ENCODE measurements at places on chromosomes 12 and 14.

GRCh38 chr14:100015251-100015655 lies 50.0 kb upstream of the EVL start:
- DNase-seq: no peak

GRCh38 chr12:30268041-30268440 lies 427.6 kb downstream of the IPO8 start:
- DNase-seq: no peak

- no peak for DNase-seq
These were observed 62.1 kb downstream of the WDR20 start for GRCh38 chr14:102201776-102202175.

DNA sequence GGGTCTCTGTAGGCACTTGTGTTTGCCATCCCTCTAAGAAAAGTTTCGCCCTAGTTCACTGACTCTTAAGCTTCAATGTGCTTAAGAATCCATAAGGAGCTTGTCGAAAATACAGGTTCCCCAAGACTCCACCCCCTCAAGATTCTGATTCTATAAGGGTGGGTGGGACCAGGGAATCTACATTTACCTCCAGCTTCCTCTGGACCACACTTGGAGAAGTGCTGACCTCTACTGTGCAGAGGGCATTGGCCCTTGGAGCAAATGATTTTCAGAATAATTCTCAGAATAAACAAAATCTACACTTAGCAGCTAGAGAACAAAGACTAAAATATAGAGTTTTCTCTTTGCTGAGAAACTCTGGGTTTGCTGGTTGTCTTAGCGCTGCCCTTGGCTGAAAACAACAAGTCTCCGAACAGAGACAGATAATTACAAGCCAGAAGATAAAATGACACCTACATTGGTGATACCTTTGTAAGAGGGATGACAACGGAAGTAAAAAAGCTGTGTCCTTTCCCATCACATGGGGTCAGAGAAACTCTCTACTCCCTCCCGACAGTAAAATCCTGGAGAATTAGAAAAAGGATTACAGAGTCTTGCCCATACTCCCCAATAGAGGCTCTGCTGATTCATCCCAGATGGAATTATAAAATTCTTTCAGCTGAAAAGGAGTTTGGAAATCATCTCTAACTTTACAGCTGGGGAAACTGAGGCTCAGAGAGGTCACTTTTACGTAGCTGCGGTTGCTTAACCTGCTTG lies 4.8 kb downstream of the TGFB3 start:
- no peak for DNase-seq

DNA sequence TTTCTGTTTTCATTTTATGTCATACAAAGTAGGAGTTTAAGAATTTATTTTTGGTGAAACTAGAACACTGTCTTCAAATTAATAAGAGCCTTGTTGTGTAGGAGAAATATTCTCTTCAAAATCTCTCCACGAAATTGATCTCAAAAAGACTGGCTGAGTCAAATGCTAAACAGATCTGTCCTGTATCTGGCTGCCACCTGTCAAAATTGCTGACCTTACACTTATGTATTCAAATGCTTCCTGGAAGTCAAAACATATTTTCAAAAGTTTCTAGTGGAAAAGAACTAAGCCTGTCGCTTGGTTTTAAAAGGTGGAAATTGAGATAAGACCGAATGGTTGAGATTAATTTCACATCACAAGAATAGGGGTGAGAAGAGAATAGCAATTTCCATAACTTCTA lies 121.4 kb downstream of the RGS6 start:
- no peak for DNase-seq

- no peak for DNase-seq
These were observed 34.8 kb upstream of the CLEC14A start for GRCh38 chr14:38290601-38291188.

GRCh38 chr12:18966954-18967353 lies 162.6 kb upstream of the PLEKHA5 start:
- no peak for DNase-seq

- DNase-seq: no peak
These were observed 33.0 kb downstream of the BTBD7 start for GRCh38 chr14:93299866-93300265.

DNA sequence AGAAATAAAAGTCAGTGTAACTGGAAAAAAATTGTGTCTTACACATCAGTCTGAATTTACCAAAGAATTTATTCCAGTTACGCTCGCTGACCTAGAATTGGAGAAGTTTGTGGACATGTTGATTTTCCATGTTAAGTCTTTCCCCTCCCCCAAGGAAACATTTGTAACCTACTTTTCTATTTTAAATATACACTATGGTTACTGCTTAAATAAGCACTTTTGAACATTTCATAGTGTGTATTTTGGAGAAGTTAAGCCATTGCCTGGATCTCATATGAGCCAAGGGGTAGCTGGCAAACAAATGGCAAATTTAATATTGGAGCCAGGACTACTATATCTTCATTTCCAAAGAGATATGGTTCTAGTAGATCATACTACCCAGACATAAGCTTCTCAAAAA lies 42.9 kb upstream of the NT5DC3 start:
- no peak for DNase-seq

DNA sequence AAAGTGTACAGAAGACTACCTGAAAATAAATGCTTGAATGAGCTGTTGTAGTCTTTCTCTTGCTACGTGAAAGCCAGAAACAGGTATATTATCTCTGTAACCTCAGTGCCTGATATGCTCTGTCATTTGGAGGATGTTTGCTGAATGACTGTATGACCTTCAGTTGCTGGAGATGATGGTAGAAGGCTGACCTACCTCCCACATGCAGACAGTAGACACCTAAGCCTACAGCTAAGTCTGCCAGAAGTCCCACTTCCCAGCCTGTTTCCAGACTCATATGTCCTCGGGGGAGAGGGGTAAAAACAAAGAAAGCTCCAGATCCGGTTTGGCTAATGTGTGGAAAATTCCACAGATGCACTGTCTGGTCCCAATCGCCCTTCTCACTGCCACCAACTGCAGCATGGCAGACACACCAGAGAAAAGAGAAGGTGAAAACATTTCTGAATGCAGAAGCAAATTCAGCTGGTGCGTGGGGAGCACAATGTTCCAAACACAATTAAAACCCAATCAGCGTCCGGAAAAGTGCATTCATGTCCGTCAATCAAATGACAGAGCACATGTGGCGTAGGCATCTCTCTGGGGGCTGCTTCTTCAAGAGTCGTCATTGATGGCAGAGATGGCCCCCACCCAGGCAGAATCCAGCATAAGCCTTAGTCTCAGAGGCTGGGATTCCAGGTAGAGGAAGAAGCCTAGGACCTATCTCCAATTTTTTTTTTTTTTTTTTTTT lies 76.3 kb upstream of the TBX3 start:
- no peak for DNase-seq

DNA sequence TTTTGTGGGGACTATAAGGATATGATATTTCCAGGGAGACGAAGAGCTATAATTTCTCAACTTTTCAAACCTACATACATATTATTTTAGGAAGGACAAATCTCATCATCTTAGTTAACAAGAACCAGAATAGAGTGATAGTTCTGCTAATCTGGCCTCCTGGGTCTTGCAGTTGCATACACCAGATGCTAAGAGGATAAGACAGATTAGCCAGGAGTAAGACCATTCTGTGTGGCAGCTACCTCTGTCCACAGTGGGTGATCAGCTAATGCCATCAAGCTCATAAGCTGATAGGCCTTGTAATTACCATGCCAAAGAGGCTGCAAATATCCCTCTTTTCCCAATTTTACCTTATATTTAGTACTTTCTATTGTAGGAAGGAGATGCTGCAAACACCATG lies 776.8 kb downstream of the NRXN3 start:
- DNase-seq: no peak

GRCh38 chr12:122018937-122019336 lies 2.7 kb upstream of the BCL7A start:
- no peak for DNase-seq

DNA sequence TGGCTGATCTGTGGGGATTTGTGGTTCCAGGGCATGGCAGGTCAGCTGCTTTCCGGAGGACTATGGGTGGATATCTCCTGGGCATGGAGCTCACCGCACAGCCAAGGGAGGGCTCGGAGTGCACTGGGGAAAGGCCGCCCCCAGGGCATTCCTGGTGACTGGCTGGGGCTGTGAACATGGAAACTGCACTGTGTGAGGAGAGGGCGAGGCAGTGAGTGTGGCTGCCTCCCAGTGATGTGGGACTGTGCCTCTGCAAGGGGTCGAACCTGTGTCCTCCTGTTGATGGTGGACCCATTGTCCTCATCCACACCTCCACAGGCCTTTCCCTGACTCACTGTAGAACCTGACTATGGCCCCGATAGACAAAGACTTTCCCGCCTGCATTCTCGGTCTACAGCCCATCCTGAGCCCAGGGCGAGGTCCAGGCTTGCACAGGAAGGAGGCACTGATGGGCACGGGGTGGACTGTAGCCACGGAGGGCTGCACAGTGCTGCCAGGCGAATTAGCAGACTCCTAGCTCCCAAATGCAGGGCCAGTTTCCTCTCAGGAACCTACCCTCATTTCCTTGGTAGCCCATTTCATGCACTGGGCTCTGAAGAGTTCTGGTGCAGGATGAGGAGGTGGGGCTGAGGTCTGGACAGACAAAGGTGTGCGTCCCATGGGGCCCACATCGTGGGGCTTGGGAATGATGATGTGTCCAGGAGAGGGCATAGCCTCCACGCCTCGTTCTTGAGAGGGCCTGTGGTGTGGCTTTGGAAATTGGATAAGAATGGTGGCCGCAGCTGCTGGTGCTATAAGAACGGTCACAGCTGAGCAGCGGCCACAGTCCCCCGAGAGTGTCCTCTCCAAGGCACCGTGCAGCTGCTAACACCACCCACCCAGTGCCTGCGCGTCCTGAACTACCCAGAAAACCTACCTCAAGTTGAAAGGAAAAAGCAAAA lies 415.1 kb downstream of the TMEM121 start:
- no peak for DNase-seq

GRCh38 chr12:102833687-102834441 lies 83.2 kb downstream of the PAH start:
- DNase-seq: peak; percentile 71

DNA sequence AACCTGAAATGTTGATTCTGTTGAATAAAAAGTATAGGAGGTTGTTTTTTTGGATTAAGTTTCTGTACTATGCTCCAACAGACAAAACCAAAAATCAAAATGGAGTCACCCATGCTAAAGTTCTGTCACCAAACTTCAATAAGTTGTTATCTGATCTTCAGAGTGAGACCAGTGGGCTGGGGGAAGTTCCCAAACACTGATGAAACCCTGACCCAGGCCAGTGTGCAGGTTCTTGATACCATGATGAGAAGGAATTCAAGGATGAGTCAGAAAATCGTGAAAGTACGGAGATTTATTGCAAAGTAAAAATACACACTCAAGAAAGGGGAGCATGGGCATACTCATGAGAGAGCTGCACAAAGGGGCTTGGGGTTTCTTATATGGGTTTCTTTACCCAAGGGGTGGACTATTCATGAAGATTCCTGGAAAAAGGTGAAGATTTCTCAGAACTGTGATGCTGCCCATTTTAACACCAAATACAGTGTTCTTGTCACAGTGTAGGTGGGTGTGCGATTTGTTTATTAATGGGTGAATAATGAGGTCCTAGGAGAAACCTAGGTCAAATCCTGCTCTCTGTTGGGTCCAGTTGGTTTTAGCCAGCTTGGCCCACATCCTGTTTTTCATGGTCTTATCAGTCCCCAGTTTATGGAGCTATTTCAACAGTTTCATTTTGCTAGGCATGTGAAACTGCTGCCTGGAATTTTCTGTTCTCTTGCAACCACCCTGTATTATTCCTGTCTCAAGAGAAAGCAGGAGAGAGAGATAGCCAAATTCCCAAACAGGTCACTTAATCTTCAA lies 27.5 kb upstream of the DENND5B start:
- DNase-seq: no peak

DNA sequence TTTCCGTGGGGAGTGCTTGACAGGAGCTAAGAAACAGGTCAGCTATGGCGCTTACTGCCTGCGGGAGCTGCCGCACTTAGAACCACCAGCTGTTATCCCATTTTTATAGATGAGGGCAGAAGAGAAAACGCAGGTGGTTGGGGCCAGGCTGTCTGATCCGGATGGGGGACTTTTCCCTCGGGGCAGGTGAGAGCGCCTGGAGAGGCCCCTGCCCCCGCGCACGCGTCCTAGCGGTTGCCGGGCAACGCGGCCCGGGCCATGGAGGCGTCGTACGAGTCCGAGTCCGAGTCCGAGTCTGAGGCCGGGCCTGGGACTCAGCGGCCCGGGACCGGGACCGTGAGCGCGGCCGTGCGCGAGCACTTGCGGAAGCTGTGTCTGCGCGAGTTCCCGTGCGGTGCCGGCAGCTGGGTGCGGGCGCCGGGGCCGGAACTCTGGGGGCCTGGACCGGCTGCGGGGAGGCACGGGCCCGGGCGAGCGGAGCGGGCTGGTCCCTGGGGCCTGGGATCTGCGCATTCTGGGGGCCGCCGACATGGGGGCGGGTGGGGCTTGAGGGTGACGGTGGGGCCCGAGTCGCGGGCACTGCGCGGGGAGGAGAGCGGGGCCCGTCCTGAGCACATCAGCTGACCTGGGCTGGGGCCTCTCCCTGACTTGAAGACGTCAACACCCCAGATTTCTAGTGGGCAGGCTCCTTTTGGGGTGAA lies at the start of gene LRRC43:
LRRC43 (plus strand) TSS at position 237 of the 701 bp plus-strand sequence; CDS start at position 259, 22 bp downstream.
- DNase-seq: no peak

DNA sequence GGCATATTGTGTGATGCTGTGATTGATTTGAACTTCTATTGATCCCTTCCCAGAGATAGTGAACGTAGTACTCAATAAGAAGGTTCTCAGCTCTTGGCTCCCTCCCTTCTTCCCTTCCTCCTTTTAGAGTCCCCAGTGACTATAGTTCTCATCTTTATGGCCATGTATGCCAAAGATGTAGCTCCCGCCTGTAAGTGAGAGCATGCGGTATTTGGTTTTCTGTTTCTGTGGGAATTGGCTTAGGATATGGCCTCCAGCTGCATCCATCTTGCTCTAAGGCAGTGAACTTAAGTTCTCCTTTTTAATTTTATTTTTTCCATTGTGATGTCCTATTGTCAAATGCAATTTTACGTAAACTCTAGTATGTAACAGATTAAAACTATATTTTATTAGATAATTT lies 109.5 kb downstream of the AEBP2 start:
- DNase-seq: no peak

DNA sequence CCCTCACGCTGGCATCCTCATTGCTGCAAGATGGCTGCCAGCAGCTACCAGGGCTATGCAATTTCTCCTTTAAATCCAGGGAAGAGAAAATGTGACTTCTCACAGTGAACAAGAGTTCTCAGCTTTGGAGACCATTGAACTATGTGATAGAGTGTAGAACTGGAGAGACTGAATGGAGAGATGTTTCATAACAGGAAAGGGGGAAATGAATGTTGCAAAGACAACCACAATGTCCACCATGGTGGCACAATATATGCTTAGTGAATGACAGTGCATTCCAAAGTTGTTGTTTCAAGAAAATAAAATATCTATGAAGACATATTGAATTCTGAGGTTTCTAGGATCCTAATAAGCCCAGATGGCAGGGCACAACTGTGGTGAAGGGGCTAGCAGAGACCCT lies 13.2 kb upstream of the COCH start:
- no peak for DNase-seq

DNA sequence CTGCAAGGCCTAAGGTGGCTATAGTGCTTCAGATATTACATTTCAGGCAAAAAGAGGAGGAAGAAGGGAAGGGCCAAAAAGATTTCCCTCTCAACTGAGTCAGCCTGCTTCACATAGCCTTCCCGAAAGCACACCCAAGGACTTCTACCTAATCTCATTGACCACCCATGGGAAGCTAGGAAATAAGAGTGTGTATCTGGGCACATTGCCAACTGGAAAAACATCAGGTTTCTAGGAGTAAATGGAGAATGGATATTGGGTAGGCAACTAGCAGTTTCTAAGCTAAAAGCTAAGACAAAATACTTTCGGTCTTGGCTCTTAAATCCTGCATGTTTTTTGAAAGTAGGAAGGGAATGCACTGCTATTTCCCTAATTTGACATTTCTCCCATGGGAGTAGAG lies 221.7 kb upstream of the GRIP1 start:
- DNase-seq: no peak

All from H1 (cell line).